HEK293T (cell line): ENCODE measurements at places on chromosomes 13 and 19.

GRCh38 chr13:63189712-63190111 lies 1774.1 kb upstream of the PCDH20 start:
- DNase-seq, result no peak

DNA sequence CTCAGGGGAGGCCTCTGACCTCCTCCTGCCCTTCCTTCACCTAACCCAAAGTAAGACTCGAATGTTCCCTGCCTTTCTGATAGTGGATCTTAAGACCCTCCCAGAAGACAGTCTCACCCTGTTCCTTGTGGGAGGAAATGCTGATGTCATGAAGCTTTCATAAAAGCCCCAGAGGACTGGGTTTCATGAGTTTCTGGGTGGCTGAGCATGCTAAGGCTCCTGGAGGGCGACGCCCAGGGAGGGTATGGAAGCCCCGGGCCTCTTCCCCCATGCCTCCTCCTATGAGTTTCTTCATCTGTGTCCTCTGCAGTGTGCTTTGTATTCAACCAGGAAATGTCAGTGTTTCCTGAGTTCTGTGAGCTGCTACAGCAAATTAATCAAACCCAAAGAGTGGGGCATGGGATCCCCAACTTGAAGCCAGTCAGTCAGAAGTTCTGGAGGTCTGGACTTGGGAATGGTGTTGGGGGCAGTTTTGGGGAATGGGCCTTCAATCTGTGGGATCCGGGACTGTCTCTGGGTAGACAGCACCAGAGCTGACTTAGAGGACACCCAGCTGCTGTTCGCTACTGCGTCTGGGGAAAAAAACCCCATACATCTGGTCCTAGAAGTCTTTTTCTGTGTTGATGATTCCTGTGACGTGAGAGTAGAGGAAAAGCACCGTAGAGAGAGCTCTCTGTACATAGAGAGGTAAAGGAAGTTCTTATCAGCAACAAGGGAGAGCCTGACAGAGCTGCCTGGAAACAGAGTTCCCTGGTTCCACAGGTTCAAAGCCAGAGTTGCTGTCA lies 2.0 kb upstream of the LILRB2 start:
- no peak for DNase-seq

DNA sequence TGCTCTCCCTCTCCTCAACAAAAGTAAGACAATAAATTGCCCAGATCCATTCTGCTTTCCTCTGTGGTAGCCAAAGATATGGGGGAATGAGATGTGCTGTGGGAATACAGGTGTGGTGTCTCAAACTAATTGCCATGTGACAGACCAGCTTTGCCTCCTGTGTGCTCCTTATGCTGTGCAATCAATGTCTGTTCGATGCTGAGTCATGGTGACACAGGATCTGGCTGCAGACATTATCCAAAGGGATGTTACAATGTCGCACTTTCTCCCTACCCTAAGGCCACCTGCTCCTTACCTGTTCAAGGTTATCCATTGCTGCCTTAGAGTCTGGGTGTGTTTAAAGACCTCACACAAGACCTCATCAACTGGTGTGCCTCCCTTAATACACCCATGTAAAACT lies 32.5 kb downstream of the FGF14 start:
- DNase-seq, result no peak

- DNase-seq, result no peak
Observed at GRCh38 chr19:4516939-4517300, 1.4 kb downstream of the PLIN4 start.

GRCh38 chr13:113155201-113155600 lies 3.2 kb upstream of the PROZ start:
- no peak for DNase-seq

- no peak for DNase-seq
Observed at GRCh38 chr13:107824635-107825034, 390.7 kb downstream of the LIG4 start.

DNA sequence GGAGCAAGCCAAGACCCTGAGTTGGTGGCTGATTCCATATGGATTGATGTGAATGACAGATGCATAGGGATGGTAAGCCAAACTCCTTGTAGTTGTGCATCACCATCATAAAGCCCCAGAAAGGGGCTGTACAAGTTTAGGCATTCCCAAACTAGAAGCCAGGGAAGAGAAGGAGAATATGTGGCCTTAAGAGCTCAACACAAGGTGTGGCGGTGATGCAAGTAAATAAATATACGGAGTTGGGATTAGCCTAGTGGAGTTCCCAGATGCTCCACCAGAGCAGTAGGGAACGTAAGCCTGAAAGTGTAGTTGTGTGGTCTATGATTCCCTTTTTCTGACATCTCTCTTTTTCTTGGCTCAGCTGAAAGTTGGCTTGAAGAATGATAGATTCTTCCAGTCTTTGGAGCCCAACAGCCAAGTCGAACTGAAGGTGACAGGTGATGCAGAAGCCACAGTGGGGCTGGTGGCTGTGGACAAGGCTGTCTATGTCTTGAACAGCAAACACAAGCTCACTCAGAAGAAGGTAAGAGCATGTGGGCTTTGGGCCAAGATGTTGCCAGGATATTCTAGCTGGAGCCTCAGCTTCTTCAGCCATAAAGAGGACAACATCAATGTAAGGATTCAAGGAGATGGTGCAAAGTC lies 30.1 kb downstream of the RDH8 start:
- no peak for DNase-seq

- no peak for DNase-seq
Observed at GRCh38 chr13:24748061-24748400, 15.9 kb upstream of the RNF17 start.

DNA sequence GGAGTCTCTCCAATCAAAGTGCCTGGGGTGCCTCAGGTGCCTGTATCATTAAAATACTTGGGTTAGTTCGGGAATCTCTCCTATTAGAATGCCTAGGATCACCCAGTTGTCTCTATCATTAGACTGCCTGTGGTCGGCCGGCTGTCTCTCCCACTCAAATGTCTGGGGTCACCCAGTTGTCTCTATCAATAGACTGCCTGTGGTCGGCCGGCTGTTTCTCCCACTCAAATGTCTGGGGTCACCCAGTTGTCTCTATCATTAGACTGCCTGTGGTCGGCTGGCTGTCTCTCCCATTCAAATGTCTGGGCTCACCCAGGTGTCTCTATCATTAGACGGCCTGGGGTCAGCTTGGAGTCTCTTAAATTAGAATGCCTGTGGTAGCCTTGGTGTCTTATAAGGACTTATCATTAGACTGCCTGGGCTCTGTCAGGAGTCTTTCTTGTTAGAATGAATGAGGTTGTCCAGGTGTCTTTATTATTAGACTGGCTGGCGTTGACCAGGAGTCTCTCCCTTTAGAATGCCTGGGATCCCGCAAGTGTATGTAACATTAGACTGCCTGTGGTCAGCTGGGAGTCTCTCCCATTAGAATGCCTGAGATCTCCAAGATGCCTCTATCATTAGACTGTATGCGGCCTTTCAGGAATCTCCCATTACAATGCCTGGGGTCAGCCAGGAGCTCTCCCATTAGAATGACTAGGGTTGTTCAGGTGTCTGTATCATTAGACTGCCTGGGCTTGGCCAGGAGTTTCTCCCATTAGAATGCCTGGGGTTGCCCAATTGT lies 1555.5 kb downstream of the UQCRFS1 start:
- no peak for DNase-seq

DNA sequence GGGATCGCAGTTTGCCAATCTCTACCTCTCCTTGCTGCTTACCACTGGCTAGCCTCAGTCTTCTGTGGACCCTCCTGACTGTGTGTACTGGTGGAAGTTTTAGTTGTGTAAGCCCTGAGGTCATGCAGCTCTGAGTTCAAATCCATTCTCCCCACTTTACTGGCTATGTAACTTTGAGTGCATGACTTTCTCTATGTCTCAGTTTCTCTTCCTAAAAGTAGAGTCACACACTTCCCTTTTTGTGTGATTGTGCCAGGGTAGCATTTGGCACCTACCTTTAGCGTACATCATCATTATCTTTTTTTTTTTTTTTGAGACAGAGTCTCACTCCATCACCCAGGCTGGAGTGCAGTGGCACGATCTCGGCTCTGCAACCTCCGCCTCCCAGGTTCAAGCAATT lies 70.3 kb downstream of the MAP4K1 start:
- no peak for DNase-seq

GRCh38 chr13:75511051-75511625 lies 26.5 kb downstream of the COMMD6 start:
- DNase-seq, result no peak

DNA sequence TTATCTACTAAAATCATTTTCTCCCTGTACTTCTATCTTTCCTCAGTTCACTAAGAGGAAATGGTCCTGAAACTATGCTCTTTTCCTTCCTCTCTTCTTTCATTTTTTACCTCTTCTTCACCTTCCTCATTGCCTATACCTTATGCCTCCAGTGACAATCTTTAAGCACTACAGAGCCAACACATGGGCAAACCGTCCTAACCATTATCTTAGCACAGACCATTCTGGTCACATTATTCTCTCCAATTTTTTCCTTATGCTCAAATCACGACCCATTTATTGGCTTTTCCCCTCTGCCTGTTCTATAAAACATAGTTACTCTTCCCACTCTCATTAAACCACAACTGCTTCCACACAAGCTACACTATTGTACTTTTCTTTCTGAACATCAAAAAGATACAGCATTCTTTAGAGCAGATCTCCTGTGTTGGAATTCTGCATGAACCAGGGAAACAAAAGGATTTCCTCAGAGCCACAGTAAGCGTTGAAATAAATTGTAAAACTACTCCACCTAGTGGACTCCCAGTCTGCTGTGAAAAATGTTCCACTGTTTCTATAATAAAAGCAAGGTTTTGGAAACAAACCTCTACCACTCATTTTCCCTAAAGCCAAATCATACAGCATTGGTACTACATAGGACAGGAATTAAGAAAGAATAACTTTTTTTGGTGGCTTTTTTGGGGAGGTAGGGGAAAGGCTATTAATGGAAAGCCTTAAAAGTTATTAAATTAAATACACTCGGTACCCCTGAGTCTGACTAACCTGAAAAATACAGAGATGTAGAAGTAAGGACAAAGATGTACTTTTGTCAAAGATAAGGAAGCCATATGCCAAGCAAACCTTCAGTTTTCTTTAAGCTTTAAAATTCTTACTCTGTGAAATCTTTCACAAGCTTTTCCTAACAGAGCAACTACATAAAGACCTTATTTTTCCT lies 19.5 kb downstream of the NUFIP1 start:
- DNase-seq, result peak; percentile 51

DNA sequence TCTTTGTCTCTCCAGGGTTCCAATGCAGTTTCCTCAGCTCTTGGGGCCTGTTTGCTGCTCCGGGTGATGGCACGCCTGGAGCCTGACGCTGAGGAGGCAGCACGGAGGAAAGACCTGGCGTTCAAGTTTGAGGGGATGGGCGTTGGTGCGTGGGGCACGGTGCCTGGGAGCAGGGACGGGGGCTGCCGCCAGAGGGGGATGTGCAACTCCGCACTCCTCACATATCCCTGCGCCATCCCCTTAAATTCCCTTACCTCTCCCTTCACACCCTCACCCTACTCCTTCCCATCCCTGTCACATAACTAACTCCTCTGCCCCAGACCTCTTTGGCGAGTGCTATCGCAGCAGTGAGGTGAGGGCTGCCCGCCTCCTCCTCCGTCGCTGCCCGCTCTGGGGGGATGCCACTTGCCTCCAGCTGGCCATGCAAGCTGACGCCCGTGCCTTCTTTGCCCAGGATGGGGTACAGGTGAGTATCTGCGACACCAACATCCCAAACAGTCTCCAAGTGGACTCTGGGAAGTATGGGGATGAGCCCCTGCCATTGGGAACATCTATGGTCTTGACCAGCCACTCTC lies 31.1 kb downstream of the TRPM4 start:
- peak; percentile 3 for DNase-seq

DNA sequence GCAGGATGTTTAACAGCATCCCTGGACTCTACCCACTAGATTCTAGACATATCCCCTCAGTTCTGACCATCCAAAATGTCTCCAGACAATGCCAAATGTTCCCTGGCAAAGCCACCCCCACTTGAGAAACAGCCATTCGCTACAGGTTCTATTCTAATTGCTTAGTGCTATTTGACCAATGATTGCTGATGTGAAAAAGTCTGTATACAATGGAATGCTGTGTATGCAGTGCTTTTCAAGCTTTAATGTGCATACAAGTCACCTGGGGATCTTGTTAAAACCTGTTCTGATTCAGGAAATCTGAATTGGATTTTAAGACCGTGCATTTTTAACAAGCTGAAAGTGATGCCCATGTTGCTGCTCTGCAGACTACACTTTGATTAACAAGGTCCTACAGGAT lies 331.8 kb upstream of the KLF12 start:
- no peak for DNase-seq

DNA sequence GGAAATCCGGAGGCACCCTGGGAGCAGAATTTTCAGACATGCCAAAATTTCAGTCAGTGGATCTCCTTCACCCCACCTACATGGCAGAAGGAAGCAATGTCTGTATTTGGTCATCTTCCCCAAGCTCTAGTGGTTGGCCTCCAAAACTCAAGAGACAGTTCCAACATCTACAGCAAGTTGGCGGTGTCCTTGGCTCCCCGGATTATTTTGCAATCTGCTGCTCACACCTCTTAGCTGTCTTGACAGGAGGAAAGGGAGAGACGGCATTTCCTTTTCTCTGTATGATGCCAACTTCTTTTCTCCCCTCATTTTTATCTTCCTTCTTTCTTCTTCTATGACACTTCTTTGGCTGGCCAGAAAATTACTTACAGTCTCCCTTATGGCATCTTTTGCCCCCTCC lies 159.9 kb downstream of the SUCLA2 start:
- no peak for DNase-seq

DNA sequence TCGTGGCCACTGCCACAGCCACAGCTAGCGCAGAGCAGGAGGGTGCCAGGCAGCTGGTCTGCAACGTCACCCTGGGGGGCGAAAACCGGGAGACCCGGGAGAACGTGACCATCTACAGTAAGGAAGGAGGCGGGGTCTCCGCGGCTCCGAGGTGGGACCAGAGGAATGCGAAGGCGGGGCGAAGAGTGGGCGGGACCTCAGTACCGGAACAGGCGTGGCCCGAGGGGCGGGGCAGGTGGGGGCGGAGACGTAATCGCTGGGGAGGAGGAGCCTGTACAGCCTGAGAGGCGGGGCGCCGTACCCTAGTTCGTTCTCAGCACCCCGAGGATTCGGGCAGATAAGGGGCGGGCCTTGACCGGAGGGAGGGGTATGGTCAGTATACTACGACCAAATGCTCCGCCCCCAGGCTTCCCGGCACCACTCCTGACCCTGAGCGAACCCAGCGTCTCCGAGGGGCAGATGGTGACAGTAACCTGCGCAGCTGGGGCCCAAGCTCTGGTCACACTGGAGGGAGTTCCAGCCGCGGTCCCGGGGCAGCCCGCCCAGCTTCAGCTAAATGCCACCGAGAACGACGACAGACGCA lies 2.5 kb downstream of the ICAM5 start:
- peak; percentile 92 for DNase-seq

GRCh38 chr13:48161530-48162179 lies 66.8 kb upstream of the MED4 start:
- DNase-seq, result no peak
